Stimulated activated CD8-positive, alpha-beta memory T cell treated with anti-CD3 and anti-CD28 coated beads, Interleukin-4, amount 100 ng/mL, for 1 hour (primary cell): ENCODE measurements at places on chromosomes 16 and 17.

DNA sequence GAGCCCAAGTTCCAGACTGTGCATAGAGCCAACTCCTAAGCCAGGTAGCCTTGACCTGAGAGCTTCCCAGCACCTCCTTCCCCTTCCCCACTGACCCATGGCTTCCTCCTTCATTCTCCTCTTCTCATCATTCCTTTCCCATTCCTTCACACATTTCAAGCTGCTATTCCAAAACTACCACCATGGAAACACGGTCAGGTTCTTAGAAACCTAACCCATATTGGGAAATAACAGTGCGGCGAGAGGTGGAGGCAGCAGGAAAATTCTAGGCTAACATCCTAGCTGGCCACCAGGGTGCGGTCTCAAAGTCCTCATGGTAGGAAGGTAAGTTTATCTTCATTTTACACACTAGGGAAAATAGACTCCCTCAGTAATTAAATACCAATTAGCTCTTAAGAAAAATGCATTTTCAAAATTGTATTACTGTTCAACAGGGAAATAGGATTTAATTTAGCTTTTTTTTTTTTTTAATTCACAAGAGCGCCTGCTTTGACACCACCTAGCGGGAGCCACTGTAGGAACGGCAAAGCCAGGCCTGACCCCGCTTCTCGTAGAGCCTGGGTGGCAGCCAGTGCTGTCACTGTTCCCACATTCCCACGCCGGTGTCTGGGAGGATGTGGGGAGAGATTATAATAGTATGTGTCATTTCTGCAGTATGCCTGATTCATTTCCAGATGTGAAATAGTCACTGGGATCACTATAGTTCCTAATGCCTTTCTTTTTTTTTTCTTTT is 14.0 kb upstream of the SPHK1 start:
- no peak for DNase-seq

DNA sequence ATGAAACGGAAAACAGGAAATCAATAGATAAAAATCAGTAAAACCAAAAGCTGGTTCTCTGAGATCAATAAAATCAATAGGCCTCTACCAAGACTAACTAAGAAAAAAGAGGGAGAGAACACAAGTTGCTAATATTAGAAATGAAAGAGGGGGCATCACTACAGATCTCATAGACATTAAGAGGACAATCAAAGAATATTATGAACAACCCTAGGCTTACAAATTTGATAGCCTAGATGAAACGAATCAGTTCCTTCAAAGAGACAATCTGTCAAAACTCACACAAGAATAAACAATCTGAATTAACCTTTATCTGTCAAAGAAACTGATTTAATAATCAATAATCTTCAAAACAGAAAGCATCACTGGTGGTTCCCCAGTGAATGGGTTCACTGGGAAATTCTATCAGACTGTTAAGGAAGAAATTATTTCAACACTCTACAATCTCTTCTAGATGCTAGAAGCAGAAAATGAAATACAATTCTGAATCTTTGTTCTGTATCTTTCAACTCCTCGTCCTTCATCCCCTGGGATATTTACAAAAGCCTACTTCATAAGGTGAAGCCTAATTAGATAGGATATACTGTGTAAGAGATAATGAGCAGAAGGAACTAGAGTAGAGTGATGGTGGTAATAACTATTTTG is 4.4 kb downstream of the ABCA9 start:
- no peak for DNase-seq

DNA sequence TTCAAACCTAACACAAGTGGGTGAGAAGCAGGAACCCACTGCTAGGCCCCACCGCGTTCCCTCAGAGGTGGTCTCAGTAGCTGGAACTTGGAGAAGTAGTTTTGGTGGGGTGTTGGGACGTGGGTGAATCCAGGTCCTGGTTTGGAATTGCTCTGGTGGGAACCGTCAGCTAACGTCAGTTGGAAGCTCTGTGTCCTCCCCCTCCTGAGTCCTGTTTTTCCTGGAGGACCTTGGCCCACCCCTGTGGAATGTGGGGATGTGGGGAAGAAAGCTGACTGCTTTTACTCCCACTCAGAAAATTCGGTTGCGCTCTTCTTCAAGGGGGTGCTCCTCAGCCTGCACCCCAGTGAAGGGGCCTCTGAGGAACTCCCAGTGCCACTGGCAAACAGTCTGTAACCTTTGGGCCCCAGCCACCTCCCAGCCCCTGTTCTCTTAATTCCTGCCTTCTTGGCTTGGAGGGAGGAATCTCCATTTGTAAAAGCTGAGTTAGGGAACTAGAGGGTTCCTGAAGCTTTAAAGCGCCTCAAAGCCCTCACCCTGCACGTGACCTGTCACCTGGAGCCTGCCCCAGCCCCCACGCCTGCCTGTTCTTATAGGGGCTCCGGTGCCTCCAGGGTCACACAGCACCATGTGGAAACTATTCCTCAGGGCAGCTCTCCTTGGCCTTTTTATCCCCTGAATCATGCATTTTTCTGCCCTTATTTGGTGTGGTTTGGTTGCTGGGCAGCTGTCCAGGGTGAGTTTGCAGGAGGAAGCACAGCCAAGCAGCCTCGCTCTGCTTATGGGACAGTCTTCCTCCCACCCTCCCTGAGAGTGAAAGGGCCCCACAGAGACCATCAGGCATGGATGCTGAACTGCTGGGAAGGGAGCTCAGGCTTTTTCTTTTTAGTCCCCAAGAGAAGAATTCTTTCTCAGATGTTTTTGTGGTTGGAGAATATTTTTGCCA is 16.2 kb upstream of the NAGLU start:
- no peak for DNase-seq

DNA sequence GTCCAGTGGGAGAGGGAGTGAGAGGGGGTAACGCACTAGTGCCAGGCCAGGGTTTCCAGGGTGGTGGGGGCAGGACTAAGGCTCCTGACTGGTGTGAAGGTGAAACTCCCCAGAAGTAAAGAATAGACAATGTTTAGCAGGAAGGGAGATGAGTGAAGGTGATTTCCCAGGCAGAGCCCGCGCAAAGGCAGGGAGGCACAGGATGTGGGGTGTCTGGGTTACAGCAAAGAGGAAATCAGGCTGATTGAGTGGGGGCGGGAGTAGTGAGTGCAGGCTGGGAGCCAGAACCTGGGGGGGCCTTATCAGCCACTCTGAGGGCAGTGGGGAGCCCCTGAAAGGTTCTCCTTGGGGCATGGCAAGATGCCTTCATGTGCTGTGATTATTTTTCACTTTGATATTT is 167.5 kb downstream of the UTP18 start:
- DNase-seq, result no peak

GRCh38 chr17:49452201-49452600 is 37.5 kb upstream of the PHB1 start:
- no peak for DNase-seq

DNA sequence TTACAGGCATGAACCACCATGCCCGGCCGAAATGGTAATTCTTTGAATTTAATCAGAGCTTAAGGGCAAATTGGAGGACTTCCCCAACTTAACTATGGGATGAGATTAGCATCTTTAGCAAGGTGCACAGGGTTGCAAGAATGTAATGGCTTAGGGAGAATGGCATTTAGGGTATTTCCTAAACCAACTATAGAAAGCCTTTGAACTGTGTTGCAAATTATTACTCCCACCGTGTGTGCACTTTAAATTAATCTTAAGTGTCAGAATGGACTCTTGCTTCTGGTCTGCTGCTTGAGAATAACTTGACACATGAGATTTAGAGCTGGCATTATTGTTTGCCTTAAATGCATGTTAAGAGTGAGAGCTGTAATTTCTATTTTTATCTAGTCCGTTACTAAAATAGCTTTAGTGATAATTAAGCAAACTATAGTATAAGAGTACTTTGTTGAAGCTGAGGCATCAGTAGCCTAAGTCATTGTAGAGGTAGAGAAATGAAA is 59.8 kb downstream of the TUBD1 start:
- DNase-seq, result no peak

- DNase-seq, result peak; percentile 19
Measured at GRCh38 chr17:27481327-27481726, 25.1 kb downstream of the KSR1 start.

DNA sequence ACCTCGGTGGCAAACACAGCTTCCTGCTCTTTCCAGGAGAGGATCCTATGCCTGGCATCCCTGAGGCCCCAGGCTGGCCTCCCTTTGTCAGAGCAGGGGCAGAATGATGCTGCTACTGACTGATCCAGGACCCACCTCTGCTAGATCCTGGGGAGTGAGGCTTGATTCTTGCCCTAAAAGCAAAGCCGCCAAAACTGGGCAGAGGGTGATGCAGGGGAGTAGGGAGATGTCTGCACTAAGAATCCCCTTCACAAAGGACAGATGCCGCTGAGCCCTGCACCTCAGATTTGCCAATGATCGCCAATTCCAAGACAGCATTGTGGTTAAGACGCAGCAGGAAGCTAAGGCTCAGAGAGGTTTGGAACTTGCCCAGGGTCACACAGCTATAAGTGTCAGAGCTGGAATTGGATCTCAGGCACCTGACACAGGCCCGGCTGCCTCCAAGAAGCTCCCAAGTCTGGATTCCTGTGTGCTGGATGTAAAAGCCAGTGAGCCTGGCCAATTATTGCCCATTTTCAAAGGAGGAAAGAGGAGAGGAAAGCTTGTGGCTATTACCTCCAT is 60.7 kb upstream of the TNRC6C start:
- no peak for DNase-seq

- no peak for DNase-seq
Measured at GRCh38 chr17:57106107-57106835, 21.2 kb downstream of the AKAP1 start.

DNA sequence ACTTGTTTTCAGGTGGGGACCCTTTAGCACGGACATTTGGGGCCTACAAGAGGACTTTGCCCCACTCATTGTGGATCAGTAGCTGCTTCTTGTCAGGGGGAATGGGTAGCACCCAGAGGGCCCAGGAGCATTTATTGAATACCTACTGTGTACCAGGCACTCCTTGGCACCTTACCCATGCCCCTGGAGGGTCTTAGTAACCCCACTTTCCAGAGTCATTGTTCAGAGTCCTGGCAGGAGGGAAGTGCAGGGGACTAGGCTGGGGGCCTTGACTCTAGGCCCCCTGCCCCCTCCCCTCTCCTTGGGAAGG is 21.0 kb upstream of the CIBAR2 start:
- DNase-seq, result no peak

DNA sequence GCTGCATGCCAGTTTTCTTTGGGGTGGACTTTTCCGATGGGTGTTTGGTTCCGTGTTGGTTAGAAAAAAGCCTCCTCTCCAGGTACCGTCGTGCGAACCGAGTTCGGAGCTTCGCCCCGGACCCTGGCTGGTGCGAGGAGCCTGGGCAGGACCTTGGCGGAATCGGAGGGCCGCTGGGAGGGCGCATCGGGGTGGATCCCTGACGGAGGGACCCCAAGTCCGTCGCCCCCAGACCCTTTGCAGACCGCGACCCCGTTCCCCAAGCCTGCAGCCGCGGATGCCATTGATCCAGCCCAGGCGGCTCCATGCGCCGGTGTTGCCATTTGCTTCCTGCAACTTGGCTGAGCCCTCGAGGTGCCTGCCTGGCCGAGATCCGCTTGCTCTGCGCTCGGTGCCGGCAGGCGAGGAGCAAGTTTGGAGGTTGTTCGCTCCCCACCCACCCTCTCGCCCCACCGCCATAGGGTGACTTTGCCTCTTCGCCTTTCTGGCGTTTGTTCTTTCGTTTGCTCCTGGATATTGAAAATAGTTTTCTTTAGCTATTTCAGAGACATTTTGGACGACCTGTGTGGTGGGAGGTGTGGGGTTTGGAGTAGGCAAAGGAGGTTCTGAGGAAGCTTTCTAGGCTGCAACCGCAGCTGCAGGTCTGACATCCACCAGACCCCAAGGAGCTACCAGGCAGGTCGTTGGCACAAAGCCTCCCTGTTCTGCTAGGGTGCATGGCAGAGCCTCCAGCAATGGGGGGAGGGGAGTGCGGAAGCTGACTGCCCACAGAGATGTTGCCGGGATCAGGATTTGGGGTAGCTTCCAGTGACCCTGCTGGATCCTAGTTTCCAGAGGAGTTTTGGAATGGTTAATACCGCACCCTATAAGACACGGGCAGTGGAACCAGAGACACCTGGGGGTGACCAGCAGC is 58.2 kb downstream of the RAP1GAP2 start:
- DNase-seq, result no peak

DNA sequence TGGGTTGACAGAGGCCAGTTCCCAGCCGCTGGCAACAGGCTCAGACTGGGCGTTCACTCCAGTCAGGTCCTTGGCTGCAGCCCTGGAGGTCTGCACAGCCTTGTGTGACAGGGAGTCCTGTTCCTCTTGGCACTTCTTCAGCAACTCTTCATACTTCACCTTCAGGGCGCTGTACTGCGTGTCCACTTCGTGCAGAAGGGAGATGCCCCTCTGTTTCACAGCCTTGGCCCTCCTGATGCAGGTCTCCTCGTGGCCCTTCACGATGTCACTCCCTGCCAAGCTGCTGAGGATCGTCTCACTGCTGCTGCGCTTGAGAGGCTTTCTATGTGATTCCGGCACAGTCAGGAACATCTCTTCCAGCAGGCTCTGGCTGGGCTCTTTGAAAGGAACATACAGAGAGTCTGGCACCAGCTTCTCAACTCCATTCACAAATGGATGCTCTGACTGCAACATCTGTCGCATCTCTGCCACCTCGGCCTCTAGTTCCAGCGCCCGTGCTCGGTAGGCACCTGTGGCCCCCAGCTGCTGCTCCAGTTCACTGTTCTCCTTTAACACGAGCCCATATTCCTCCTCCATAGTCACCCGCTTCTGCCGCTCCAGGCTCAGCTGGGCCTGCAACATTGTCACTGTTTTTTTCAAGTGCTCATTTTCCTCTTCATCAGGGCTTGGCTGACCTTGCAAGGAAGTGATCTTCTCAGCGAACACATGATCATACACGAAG is 27.2 kb downstream of the CDR2 start:
- DNase-seq, result no peak
